ENCODE measurements at places on chromosomes 6 and 20.
A peak's percentile ranks its signal among the peaks of the same experiment; 100 is the strongest.

- no peak for DNase-seq
These were observed 66.9 kb downstream of the PYGB start for GRCh38 chr20:25314497-25315417.

DNA sequence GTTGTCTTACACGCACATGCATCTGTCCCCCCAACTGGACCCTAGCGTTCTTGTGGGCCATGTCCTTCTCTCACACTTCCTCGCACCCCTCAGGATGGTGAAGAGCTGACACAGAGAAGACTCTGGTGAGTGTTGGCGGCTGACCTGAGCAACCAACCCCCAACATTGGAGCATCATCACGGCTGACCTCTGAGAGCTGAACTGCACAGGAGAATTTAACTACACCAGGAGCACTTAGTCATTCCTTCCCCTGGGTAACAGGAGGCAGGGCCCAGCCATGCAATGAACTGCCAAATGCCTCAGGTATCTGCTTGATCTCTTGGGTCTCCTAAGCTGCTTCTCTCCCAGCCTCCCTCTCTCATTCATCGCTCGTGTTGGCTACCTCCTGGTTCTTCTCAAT, 88.5 kb downstream of the PSMG4 start:
- DNase-seq = no peak

- DNase-seq = peak; percentile 22
These were observed 1.1 kb upstream of the SAMD5 start for GRCh38 chr6:147507162-147508041.

DNA sequence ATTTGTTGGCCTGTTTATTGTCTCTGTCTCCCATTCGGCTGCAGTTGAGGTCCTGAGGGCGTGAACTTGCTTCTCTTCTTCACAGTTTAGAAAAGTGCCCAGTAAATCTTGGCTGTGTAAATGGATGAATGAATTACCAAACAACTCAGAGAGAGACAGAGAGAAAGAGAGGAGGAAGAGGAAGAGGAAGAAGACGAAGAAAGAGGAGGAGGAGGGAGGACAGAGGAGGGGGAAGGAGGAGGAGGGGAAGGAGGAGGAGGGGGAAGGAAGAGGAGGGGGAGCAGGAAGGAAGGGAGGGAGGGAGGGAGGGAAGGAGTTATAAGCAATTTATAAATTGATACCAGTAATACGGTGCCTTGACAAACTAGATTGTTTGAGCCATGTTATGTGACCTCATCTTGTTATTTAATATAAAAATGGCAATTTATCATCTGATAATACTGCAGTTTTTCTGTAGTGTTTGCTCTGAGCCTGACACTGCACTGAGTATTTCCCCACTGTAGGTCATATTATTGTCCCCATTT, 18.7 kb downstream of the HCK start:
- DNase-seq = no peak

Data from NCI-H1417 treated with DMSO at 0.1 percent for 48 hours (cell line).